ENCODE measurements at places on chromosomes 1 and 21. TPM values are rescaled to one million over a fixed set of nuclear protein-coding genes. Genes with fewer than 3 reads are reported as not detected.

The BARHL2 gene
- total RNA-seq, result not detected

The AKR7A3 gene
- total RNA-seq, result 1.7 TPM

The METTL13 gene
- 31.9 TPM for total RNA-seq

GRCh38 chr1:45359882-45360513 lies 19.8 kb upstream of the MUTYH start:
- peak; percentile 67 for DNase-seq

DNA sequence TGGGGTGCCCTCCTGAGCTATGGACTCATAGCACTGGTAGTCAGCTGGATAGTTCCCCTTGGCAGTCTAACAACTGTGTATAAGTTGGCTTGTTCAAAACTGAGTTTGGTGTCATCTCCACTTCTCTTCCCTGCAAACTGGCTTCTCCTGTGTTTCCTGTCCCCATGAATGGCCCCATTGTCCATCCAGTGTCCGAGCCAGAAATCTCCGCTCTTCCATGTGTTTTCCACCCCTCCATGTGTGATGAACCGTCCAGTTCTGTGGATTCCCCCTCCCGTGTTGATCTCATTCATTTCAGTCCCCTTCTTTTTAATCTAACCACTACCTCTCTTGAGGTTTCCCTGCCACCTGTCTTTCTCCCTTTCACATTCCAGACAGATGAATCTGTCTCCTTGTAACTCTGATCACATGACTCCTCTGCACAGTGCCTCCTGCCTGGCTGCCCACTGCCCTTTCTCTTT lies 195.7 kb downstream of the ROR1 start:
- DNase-seq, result peak; percentile 87

GRCh38 chr1:193462629-193463320 lies 276.4 kb upstream of the B3GALT2 start:
- peak; percentile 5 for DNase-seq

DNA sequence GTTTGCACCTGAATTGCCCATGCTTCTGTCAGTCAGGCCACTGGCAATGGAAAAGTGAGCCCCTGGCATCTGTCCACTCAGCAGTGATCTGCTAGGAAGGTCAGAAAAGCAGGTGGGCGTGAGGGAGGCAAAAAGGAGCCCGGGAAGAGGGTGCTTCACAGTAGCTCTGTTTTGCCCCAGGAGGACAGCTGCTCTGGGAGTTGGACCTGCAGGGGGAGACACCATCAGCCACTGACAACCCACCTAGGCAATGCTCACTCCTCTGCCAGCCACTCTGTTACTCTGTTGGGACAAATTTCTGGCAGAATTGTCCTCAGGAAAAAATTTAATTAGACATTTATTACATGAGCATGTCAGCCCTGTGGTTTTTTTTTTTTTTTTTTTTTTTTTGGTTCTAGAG lies 146.4 kb downstream of the LRIG2 start:
- DNase-seq, result no peak

DNA sequence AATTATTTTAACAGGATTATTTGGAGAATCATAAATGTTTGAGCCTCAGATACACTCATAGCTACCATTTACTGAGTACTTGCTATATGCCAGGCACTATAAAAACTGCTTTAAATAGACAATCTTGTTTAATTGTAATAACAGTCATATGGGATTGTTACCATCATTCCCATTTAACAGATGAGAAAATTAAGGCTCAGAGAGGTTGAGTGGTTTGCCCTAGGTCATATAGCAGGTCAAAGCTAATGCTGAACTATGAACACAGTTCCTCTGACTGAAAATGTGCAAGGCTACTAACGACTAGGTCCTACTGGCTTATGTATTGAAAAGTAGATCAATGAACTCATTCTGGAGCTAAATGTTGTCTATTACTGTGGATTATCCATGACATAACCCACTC lies 63.4 kb downstream of the DDR2 start:
- DNase-seq, result no peak

Measured in LHCN-M2 (cell line).